ENCODE measurements at places on chromosomes 11 and 22.

GRCh38 chr11:66346476-66347424, 679 bp downstream of the B4GAT1 start:
- DNase-seq = no peak
- no peaks in the 10 kb centered on the region for H3K27me3 ChIP-seq
- peaks cover 2% of the 10 kb centered on the region for H3K36me3 ChIP-seq
- H3K27ac ChIP-seq = peak overlapping the region; percentile 8
- no peaks in the 10 kb centered on the region for H3K4me1 ChIP-seq

- no peak for DNase-seq
- H3K36me3 ChIP-seq = no peaks in the 10 kb centered on the region
- no peaks in the 10 kb centered on the region for H3K4me1 ChIP-seq
- H3K27ac ChIP-seq = no peak overlapping the region
Observed at GRCh38 chr11:36257351-36257750, 31.9 kb downstream of the COMMD9 start.

- no peaks in the 10 kb centered on the region for H3K27me3 ChIP-seq
- no peaks in the 10 kb centered on the region for H3K36me3 ChIP-seq
- H3K27ac ChIP-seq = no peak overlapping the region
- no peak for DNase-seq
Observed at GRCh38 chr11:45648931-45649330, 16.5 kb downstream of the CHST1 start.

DNA sequence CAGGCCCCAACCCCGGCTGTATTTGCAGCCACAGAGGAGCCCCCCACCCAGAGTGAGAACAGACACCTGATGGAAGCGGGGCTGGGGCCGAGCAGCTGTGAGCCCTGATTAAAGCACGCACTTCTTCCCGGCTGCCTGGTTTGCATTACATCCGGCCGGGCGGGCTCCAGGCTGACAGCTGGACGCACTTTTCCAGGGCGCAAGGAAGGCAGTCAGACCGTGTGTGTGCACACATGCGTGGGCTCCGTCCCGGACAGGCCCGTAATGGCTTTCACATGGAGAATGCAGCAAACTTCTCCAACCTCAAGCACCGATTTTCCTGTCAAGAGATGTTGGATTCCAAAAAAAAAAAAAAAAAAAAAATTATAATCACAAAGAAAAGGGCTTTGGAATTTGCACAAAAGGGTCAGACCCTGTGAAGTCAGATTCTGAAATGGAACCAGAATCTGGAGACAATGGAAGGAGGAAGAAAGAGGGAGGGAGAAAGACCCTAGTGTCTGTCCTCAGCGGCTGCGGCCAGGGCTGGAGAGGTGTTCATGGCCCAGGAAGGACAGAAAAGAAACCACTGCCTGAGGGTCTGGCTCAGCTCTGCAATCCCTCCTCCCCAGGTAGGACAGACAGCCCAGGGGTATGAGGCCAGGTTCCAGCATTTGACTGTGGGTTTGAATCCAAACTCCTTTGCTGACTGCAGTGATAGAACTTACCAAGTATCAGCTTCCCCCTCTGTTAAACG, 365.5 kb downstream of the MN1 start:
- peaks cover 16% of the 10 kb centered on the region for H3K4me1 ChIP-seq
- no peak overlapping the region for H3K27ac ChIP-seq

GRCh38 chr11:77085652-77086051, 17.0 kb upstream of the OMP start:
- no peak for DNase-seq
- H3K4me3 ChIP-seq = no peak overlapping the region
- H3K4me1 ChIP-seq = peaks cover 3% of the 10 kb centered on the region
- no peaks in the 10 kb centered on the region for H3K27me3 ChIP-seq
- no peak overlapping the region for H3K27ac ChIP-seq

- no peaks in the 10 kb centered on the region for H3K4me1 ChIP-seq
- H3K36me3 ChIP-seq = no peaks in the 10 kb centered on the region
- no peaks in the 10 kb centered on the region for H3K27me3 ChIP-seq
Observed at GRCh38 chr11:60724420-60724819, at the start of gene MS4A18. Gene MS4A18, plus strand, starts transcription at chr11:60724720.

DNA sequence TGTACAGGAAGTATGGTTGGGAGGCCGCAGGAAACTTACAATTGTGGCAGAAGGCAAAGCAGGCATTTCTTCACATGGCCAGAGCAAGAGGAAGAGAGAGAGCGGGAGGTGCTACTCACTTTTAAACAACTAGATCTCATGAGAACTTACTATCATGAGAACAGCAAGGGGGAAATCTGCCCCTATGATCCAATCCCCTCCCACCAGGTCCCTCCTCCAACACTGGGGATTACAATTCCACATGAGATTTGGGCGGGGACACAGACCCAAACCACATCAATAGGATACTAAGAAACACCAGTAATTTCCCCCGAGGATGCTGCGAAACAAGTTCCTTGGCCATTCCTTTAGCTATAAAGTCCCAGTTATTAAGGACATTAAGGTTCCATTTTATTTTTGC, 94.1 kb upstream of the SC5D start:
- H3K27me3 ChIP-seq = no peaks in the 10 kb centered on the region
- H3K4me1 ChIP-seq = no peaks in the 10 kb centered on the region
- no peak overlapping the region for H3K4me3 ChIP-seq
- no peak overlapping the region for H3K27ac ChIP-seq
- no peaks in the 10 kb centered on the region for H3K36me3 ChIP-seq

GRCh38 chr22:31339148-31339832, 6.9 kb downstream of the PATZ1 start:
- peaks cover 3% of the 10 kb centered on the region for H3K4me1 ChIP-seq
- no peak for DNase-seq
- no peak overlapping the region for H3K4me3 ChIP-seq
- H3K27me3 ChIP-seq = no peaks in the 10 kb centered on the region
- peaks cover 21% of the 10 kb centered on the region for H3K36me3 ChIP-seq

GRCh38 chr11:8036002-8036802, 44.8 kb upstream of the TUB start:
- H3K27ac ChIP-seq = no peak overlapping the region
- no peaks in the 10 kb centered on the region for H3K36me3 ChIP-seq
- H3K4me3 ChIP-seq = no peak overlapping the region
- no peaks in the 10 kb centered on the region for H3K27me3 ChIP-seq

GRCh38 chr11:116072601-116073410, 568.6 kb upstream of the CADM1 start:
- H3K27me3 ChIP-seq = no peaks in the 10 kb centered on the region
- H3K27ac ChIP-seq = no peak overlapping the region
- H3K4me3 ChIP-seq = no peak overlapping the region

DNA sequence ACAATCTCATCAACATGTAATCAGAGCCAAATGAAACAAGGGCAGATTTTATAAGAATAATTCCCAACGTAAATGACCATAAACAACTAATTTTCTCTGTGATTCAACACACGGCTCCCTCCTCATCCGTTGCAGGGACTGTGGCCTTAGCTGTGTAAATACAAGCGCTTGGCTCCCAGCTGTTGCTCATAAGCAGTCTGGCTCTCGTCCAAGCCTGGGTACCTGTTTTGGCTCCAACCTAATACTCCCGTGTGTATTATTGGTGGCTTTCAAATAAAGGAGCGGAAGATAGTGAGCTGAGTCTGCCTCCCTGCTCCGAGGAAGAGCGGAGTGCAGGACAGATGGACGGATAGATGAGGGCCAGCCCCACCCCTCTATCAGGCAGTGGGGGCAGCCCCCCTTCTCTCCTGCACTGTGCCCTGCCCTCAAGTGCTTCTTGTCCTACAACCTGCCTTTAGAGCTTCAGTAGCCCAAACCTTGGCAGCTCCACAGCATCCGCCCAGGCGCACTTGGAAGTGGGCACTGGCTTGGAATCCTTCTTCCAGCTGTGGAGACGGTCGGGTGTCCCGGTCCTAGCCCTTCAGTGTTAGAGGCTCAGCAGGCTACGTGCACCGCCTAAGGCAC, 670.9 kb downstream of the BRD1 start:
- H3K27me3 ChIP-seq = no peaks in the 10 kb centered on the region
- H3K36me3 ChIP-seq = no peaks in the 10 kb centered on the region
- DNase-seq = no peak
- no peak overlapping the region for H3K27ac ChIP-seq
- H3K4me3 ChIP-seq = no peak overlapping the region
- peaks cover 5% of the 10 kb centered on the region for H3K4me1 ChIP-seq

- H3K4me1 ChIP-seq = no peaks in the 10 kb centered on the region
- H3K4me3 ChIP-seq = no peak overlapping the region
- no peak for DNase-seq
- H3K27me3 ChIP-seq = no peaks in the 10 kb centered on the region
Observed at GRCh38 chr22:33722816-33723215, 197.5 kb downstream of the LARGE1 start.

- H3K4me3 ChIP-seq = no peak overlapping the region
- peaks cover 4% of the 10 kb centered on the region for H3K4me1 ChIP-seq
- peak; percentile 97 for DNase-seq
- no peak overlapping the region for H3K27ac ChIP-seq
- no peaks in the 10 kb centered on the region for H3K36me3 ChIP-seq
Observed at GRCh38 chr22:46500201-46500600, 37.2 kb downstream of the CELSR1 start.

GRCh38 chr11:122663764-122664163, 8.2 kb downstream of the UBASH3B start:
- no peaks in the 10 kb centered on the region for H3K4me1 ChIP-seq
- no peaks in the 10 kb centered on the region for H3K27me3 ChIP-seq
- no peak overlapping the region for H3K27ac ChIP-seq

- H3K4me3 ChIP-seq = peak within 1 kb of the TSS; percentile 98
- no peak for DNase-seq
- H3K36me3 ChIP-seq = peaks cover 2% of the 10 kb centered on the region
- no peaks in the 10 kb centered on the region for H3K4me1 ChIP-seq
Observed at GRCh38 chr22:50507421-50507990, at the start of gene LMF2. Gene LMF2, minus strand, starts transcription at chr22:50507702. Its CDS starts 27 bp downstream, at chr22:50507675.

DNA sequence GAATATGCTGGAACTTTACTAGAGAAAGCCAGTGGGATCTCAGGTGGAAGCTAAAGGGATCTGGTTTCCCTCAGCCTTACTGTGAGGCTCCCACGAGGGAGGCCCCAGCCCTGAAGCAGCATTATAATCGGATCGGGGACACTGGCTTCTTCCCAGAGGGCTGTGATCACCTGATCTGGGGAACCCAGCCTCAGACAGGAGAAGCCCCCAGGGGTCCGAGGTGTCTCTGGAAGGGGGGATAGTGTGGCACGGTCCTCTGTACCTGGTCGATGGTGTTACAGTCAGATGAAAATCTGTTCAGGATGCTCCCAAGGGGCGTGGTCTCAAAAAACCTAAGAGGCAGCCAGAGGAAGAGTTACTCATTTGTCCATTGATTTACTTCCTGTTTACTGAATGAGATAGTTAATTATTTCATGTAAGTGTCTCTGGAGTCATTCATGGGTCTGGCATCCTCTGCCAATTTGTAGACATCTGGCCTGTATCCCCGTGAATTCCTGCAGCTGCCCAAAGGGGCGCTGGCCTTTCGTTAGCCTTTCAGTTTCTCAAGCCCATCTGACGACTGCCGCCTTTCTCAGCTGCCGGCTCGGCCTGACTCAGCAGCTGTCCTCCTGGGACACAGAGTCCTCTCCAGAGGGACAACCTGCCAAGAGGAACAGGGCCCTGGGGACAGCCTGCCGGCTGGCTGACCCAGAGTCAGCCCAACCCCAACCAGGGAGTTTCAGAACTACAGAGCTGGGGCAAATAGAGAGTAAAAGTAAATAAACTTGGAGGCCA, 17.0 kb upstream of the KCNJ11 start:
- no peak overlapping the region for H3K27ac ChIP-seq
- H3K4me1 ChIP-seq = no peaks in the 10 kb centered on the region
- H3K36me3 ChIP-seq = no peaks in the 10 kb centered on the region
- no peaks in the 10 kb centered on the region for H3K27me3 ChIP-seq
- peak; percentile 58 for DNase-seq

- no peak overlapping the region for H3K4me3 ChIP-seq
- H3K36me3 ChIP-seq = no peaks in the 10 kb centered on the region
- no peak overlapping the region for H3K27ac ChIP-seq
- no peaks in the 10 kb centered on the region for H3K27me3 ChIP-seq
- DNase-seq = no peak
- no peaks in the 10 kb centered on the region for H3K4me1 ChIP-seq
Observed at GRCh38 chr11:27807596-27807995, 107.3 kb upstream of the BDNF start.

GRCh38 chr11:128988242-128988970, 45.7 kb upstream of the TP53AIP1 start:
- DNase-seq = no peak
- no peak overlapping the region for H3K4me3 ChIP-seq
- no peaks in the 10 kb centered on the region for H3K36me3 ChIP-seq
- no peaks in the 10 kb centered on the region for H3K4me1 ChIP-seq
- no peaks in the 10 kb centered on the region for H3K27me3 ChIP-seq

GRCh38 chr11:15828215-15828853, 528.0 kb downstream of the SOX6 start:
- no peak overlapping the region for H3K4me3 ChIP-seq
- DNase-seq = no peak

GRCh38 chr11:60182541-60183330, at the start of gene MS4A6A:
Gene MS4A6A, minus strand, starts transcription at chr11:60183083. Its CDS starts 1,356 bp downstream, at chr11:60181727.
- H3K27me3 ChIP-seq = no peaks in the 10 kb centered on the region
- no peak within 1 kb of the TSS for H3K4me3 ChIP-seq
- no peak within 1 kb of the TSS for H3K27ac ChIP-seq
- H3K36me3 ChIP-seq = no peaks in the 10 kb centered on the region

GRCh38 chr22:44648821-44649565, 53.0 kb upstream of the PRR5 start:
- H3K4me3 ChIP-seq = no peak overlapping the region
- H3K27me3 ChIP-seq = no peaks in the 10 kb centered on the region
- no peaks in the 10 kb centered on the region for H3K36me3 ChIP-seq
- no peaks in the 10 kb centered on the region for H3K4me1 ChIP-seq

DNA sequence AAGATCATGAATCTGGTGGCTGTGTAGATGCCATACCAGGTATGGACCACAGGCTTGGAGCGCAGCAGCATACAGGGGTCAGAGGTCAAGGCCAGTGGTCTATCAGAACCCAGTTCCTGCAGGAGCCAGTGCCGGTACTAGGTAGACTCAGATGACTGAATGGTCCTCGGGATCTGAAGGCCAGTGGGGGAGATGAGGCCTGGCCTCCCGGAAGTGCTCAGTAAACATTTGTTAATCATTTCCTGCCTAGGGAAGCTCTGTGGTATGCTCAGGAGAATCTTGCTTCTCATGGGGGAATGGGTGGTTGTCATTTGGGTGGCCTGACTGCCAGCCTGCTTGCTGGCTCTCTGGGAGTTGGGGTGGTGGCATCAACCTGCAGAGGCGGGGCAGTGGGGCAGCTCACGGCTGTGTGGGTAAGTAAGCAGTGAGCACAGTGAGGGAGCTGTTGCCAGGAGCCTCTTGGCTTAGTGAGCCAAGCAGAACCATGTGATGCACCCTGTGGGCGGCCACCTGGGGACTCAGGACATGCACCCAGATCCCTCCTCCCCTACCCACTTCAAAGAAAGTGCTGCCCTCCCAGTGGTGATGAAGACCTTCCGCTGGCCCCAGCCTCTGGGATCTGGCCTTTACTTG, 33.0 kb downstream of the PTPRJ start:
- no peak for DNase-seq
- no peak overlapping the region for H3K27ac ChIP-seq
- no peaks in the 10 kb centered on the region for H3K27me3 ChIP-seq
- H3K4me3 ChIP-seq = no peak overlapping the region

GRCh38 chr11:113615098-113615497, 91.0 kb downstream of the TMPRSS5 start:
- no peak overlapping the region for H3K27ac ChIP-seq
- no peaks in the 10 kb centered on the region for H3K27me3 ChIP-seq
- H3K4me3 ChIP-seq = no peak overlapping the region
- H3K4me1 ChIP-seq = no peaks in the 10 kb centered on the region
- peak; percentile 44 for DNase-seq

Data from mesendoderm (in vitro differentiated cells).